ENCODE measurements at places on chromosomes 1 and 21.
A peak's percentile ranks its signal among the peaks of the same experiment; 100 is the strongest.

DNA sequence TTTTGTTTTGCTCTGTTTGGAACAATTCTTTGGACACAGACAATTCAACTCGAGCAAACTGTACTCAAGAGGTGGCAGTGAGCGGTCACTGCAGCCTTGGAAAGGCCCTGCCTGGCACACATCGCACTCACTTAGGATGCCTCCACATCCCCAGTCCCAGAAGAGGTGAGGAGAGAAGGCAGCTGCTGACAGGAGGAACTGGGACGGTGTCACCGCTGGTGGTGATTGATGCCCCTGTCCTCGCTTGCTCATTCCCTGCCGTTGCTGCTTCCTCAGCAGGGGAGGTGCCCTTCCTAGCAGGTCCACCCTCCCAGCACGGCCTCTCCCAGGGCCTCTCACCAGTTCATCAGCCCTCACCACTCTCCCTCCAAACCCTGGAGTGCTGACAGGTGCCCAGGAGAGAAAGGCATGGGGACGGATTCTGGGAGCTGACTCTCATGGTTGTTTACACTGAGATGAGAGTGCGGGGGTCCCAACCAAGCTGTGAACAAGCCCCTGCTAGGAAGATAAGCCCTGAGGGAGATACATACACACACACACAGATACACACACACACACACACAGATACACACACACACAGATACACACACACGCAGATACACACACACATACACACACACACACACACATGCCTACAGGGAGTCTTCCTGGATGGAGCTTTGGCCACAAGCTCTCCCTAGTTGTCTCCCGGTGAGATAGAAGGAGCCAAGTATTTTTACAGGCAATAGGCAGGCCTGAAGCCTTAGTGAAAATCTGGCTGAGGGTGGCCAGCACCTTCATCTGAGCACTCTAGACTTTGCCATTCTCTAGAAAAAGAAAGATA lies 101.1 kb downstream of the CDC7 start:
- DNase-seq: no peak

DNA sequence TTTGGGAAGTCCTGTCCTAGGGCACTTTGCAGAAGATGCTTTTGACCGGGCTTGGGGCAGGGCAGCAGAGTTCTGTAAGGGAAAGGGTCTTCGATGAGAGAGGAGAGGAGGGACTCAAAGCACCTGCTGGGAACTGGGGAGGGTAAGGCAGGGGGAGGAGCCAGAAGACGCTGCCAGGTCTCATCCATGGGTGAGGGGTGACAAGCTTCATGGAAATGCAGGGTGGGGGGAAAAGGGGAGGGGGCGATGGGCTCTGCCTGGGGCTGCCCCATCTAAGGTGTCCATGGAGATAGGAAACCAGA lies 20.9 kb upstream of the C2CD2 start:
- DNase-seq: no peak

DNA sequence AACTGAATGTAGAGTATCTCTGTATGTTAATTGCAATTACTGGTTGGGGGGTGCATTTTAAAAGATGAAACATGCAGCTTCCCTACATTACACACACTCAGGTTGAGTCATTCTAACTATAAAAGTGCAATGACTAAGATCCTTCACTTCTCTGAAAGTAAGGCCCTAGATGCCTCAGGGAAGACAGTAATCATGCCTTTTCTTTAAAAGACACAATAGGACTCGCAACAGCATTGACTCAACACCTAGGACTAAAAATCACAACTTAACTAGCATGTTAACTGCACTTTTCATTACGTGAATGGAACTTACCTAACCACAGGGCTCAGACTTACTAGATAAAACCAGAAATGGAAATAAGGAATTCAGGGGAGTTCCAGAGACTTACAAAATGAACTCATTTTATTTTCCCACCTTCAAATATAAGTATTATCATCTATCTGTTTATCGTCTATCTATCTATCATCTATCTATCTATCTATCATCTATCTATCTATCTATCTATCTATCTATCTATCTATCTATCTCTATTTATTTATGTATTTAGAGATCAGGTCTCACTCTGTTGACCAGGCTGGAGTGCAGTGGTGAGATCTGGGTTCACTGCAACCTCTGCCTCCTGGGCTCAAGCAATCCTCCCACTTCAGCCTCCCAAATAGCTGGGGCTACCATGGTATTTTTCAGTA lies 47.8 kb downstream of the CHML start:
- peak; percentile 48 for DNase-seq

- no peak for DNase-seq
Observed at GRCh38 chr1:204583909-204584632, 67.9 kb downstream of the MDM4 start.

DNA sequence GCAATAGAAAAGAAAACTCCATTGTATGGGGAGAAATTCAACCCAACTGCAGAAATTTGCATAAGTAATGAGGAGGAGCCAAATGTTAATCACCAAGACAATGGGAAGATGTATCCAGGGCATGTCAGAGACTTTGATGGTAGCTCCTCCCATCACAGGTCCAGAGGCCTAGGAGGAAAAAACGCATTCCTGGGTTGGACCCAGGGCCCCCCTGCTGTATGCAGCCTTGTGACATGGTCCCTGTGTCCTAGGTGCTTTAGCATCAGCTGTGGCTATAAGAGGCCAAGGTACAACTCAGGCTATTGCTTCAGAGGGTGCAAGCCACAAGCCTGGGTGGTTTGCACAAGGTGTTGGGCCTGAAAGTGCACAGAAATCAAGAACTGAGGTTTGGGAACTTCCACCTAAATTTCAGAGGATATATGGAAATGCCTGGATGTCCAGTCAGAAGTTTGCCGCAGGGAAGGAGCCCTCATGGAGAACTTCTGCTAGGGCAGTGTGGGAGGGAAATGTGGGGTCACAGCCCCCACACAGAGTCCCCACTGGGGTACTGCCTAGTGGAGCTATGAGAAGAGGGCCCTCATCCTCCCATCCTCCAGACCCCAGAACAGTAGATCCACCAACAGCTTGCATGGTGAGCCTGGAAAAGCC lies 162.3 kb downstream of the TGFB2 start:
- no peak for DNase-seq

DNA sequence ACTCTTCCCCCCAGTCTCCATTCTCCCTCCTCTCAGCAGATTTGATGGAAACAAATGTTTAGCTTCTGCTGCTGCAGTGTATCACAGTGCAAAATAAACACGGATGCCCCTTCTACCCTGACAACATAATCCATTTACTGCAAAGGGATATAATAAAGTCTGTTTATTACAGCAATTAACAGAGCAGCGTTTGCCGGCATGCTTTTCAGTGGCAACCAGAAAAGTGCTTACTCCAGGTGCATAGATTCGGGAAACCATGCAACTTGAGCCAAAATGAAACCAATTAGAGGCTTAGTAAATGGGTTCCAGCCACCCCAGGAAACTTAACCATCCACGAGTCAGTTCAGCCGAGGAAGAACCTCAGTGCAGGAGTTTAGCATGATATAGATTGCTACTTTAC lies 12.9 kb upstream of the LEMD1 start:
- DNase-seq: no peak

- peak; percentile 82 for DNase-seq
Observed at GRCh38 chr1:11918799-11919519, 7.3 kb downstream of the KIAA2013 start.

- no peak for DNase-seq
Observed at GRCh38 chr1:97164276-97164639, 442.7 kb downstream of the PTBP2 start.

DNA sequence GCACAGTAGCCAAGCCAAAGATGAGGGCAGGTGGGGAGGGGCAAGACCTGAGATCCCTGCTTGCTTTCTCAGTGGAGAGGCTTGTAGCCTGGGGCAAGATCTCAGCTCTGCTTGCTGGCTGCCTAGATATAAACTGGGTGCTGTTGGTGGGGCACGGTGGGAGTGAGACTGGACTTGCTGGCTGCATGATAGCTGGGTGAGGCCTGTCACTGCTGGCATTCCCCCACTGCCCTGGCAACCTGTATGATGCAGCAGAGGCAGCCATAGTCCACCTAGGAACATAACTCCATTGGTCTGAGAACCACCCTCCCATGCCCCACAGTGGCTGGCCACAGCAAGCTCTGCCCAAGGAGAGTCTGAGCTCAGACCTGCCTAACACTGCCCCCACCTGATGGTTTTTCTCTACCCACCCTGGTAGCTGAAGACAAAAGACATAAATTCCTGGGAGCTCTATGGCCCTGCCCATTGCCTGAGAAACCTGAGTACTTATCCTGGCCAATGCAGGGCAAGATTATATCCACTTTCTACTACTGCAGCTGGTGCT lies 261.9 kb upstream of the DEPDC1 start:
- no peak for DNase-seq

DNA sequence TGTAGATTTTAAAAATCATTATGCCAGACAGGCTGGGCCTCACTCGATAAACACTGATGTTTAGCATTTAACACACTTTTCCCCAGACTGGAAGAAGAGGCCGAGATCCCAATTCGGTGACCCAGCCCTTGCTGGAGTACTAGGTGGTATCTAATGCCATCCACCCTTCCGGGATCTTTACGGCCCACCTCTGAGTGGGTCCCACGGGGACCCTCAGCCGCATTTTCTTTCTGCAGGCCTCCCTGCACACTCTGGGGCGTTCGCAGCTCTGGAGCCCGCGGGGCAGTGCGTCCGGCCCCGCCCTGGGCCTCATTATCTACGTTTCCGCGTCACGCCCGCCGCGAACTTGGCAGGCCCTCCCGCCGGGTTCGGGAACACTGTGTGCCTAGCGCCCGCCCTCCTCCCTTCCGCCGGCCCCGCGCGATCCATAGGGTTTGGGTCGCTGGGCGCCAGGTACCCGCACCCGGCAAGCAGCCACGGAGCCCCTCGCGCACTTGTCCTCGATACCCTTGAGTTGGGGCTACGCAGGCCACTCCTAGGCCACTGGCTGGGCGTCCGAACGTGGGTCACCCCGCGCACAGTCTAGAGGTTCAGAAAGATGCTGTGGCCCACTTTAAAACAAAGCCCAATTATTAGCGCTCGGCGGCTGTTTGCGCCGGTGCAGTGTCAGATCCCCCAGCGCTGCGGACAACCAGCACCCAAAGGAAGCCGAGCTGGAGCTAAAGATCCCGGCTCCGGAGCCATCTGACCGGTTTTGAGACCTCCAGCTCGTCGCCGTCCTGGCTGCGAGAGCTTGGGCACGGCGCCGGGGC lies 950 bp upstream of the EVA1C start:
- peak; percentile 20 for DNase-seq

Data from fibroblast of upper back skin (primary cell).